Pancreas (tissue), 10 donors: ENCODE measurements at places on chromosomes 1 and 21. TPM values are rescaled to one million over a fixed set of nuclear protein-coding genes. Genes with fewer than 3 reads are reported as not detected.
A peak's percentile ranks its signal among the peaks of the same experiment; 100 is the strongest.

DNA sequence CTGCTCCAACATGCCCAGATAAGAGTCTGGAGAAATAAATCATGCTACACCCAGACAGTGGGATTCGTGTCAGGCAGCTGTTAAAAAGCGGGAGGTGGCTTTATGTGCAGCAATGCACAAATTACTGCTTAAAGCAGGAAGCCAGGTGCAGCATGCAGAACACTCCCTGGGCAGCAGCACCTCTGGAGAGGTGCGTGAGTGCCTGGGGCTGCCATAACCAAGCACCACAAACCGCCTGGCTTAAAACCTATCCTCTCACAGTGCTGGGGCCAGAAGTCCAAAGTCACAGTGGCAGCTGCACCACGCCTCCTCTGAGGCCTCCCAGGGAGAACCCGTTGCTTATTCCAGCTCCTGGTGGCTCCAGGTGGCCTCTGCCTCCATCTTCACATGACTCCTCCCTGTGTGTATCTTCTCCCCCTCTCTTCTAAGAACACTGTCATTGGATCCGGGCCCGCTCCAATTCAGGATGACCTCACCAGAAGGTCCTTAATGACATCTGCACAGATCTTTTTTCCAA lies 115.6 kb downstream of the SIK1 start:
- DNase-seq, result peak; percentile 84

- DNase-seq, result no peak
Observed at GRCh38 chr1:46936788-46937187, 4.5 kb downstream of the CYP4A11 start.

- DNase-seq, result no peak
Observed at GRCh38 chr1:222233444-222234158, 314.3 kb downstream of the HHIPL2 start.

DNA sequence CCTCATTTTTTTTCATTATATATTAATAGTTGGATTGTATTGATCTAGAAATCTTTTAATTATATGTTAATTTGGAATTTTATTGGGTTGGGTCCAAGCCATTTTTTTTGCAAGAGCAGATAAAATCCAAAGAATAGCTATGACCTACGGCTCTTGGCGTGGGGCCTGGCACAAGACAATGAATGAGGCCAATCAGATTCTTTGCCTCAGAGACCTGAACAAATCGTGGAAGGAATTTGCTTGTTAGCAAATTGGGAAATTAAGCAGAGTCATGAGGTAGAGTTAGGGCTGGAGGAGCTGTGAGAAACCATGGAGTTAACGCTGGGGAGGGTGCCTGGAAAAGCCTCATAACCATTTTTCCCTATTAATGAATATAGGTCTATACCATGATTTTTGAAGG lies 40.1 kb downstream of the CAMSAP2 start:
- no peak for DNase-seq

DNA sequence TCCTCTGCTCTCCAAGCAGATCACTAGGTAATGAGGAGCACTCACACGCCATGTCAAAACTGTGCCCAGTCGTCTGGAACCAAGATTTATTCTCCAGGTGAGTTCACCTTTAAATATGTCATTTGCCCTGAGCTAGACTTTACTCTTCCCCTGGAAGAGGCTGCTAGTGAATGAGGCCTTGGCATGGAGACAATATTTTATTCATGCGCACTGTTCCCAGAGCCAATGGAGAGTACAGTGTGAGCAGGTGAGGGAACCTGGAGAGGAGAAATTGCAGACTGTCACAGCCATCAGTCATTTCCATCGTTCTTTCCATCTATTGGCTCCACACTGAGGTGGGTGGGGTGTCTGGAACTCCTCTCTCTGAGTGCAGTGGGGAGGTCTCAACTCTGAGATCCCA lies 333.6 kb downstream of the KCNH1 start:
- DNase-seq, result no peak

DNA sequence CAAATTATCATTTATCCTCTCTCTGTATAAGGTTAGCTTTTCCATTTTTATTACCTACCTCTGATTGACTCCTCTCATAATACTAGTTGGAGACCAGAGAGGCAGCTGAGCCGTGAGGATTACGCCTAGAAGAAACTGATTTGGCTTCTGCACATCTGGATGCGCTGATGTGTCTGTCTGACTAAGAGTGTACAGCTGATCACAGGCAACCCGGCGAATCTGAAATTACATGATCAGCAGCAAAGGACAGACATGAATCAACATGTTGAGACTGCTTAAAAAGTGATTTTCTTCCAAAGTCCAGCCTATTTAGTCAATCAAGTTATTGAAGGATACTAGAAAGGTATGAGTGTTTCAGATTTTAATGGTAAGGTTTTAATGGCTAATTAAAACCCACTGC lies 81.2 kb downstream of the PCSK9 start:
- no peak for DNase-seq

- no peak for DNase-seq
Observed at GRCh38 chr1:115057661-115058254, 28.1 kb downstream of the TSHB start.

GRCh38 chr1:55443175-55443915 lies 228.2 kb upstream of the USP24 start:
- peak; percentile 55 for DNase-seq

DNA sequence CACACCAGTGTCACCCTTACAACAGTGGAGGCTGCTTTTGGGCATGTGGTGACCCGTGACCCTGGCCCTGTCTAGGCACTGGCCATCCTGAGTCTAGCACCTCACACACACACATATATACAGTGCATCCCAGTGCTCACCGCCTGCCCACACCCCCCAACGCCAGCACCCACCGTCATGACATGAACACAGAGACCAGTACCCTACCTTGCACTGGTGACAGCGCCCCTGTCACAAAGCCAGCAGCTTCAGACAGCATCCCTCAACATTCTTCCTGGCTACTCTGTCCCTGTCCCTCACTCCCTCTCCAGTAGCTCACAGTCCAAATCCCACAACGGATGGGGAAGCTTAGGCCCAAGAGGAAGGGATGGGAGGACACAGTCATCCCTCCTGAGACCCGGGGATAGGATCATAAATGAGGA lies 27.1 kb downstream of the AHDC1 start:
- DNase-seq, result no peak

The LCE3E gene
- not detected for total RNA-seq

The CXADR gene
- 15.1 TPM for total RNA-seq
